ENCODE measurements at places on chromosomes 2 and 18.

DNA sequence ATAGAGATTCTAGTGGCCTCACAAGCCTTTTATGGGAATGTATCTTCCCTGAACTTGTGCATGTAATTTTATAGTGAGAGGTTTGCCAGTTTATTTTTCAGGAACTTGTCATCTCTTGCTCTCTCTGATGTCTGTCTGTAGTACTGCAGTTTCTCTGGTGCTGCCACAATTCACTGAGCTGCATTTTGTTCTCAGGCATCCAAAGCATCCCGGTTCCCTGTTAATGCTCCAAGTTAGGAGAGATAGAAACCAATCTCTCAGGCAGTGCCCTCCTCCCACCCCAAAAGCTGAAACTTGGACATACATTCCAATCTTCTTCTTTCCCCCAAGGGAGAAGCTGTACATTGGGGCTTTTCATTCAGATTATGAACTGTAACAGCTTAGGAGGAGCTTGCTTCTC lies 30.1 kb upstream of the GRB14 start:
- H3K27ac ChIP-seq: no peak overlapping the region
- H3K4me3 ChIP-seq: no peak overlapping the region
- no peaks in the 10 kb centered on the region for H3K36me3 ChIP-seq
- DNase-seq: no peak
- no peaks in the 10 kb centered on the region for H3K27me3 ChIP-seq

- H3K36me3 ChIP-seq: peaks cover 31% of the 10 kb centered on the region
- peaks cover 100% of the 10 kb centered on the region for H3K4me1 ChIP-seq
- peak overlapping the region; percentile 49 for H3K4me3 ChIP-seq
- peak overlapping the region; percentile 100 for H3K27ac ChIP-seq
These were observed 19.3 kb downstream of the GATA6 start for GRCh38 chr18:22188559-22189267.

- no peak overlapping the region for H3K27ac ChIP-seq
- H3K4me1 ChIP-seq: peaks cover 20% of the 10 kb centered on the region
- no peaks in the 10 kb centered on the region for H3K36me3 ChIP-seq
- no peak overlapping the region for H3K4me3 ChIP-seq
- H3K27me3 ChIP-seq: peaks cover 100% of the 10 kb centered on the region
- DNase-seq: no peak
These were observed 8.8 kb downstream of the EVX2 start for GRCh38 chr2:176074919-176075425.

- H3K4me1 ChIP-seq: peaks cover 63% of the 10 kb centered on the region
- H3K36me3 ChIP-seq: no peaks in the 10 kb centered on the region
- DNase-seq: no peak
- H3K4me3 ChIP-seq: no peak overlapping the region
- no peak overlapping the region for H3K27ac ChIP-seq
These were observed 24.9 kb downstream of the PELI1 start for GRCh38 chr2:64119369-64119768.

GRCh38 chr2:145653553-145653952 lies 1133.6 kb upstream of the ZEB2 start:
- H3K4me3 ChIP-seq: no peak overlapping the region
- no peaks in the 10 kb centered on the region for H3K27me3 ChIP-seq
- no peaks in the 10 kb centered on the region for H3K4me1 ChIP-seq
- no peak overlapping the region for H3K27ac ChIP-seq
- H3K36me3 ChIP-seq: no peaks in the 10 kb centered on the region

DNA sequence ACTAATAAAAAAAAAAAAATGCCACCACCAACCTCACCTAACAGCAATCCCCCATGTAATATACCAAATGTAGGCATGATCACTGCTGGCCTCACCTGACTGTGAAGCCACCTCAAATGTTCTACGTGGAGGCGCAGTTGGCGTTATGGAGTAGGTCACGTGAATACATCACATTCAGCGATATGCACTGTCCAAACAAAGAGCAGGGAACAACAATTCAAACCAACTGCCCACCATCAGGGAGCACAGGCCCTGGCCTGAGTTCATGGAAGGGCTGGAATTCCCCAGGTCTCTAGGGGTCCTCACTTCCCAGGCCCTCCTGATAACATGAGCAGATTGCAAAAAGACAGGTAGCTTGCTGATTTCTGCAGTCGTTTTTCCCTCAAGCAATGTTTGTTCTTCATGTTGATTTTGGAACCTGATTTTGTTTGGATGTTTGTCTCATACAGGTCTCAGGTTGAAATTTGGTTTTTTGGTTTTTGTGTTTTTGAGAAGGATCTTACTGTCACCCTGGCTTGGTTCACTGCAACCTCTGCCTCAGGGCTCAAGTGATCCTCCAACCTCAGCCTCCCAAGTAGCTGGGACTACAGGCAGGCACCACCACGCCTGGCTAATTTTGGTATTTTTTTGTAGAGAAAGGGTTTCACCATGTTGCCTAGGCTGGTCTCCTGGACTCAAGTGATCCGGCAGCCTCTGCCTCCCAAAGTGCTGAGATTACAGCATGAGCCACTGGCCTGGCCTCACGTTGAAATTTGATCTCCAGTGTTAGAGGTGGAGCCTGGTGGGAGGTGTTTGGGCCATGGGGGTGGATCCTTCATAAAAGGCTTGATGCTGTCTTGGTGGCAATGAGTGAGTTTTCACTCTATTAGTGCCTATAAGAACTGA lies 15.5 kb downstream of the TBC1D8 start:
- no peak for DNase-seq
- no peaks in the 10 kb centered on the region for H3K36me3 ChIP-seq
- peaks cover 46% of the 10 kb centered on the region for H3K4me1 ChIP-seq
- H3K4me3 ChIP-seq: no peak overlapping the region
- H3K27ac ChIP-seq: peak overlapping the region; percentile 27

- H3K27ac ChIP-seq: no peak overlapping the region
- peaks cover 77% of the 10 kb centered on the region for H3K27me3 ChIP-seq
- H3K4me1 ChIP-seq: peaks cover 9% of the 10 kb centered on the region
- DNase-seq: peak; percentile 56
- H3K4me3 ChIP-seq: peak overlapping the region; percentile 51
These were observed 12.3 kb upstream of the TEX51 start for GRCh38 chr2:126886211-126886915.

DNA sequence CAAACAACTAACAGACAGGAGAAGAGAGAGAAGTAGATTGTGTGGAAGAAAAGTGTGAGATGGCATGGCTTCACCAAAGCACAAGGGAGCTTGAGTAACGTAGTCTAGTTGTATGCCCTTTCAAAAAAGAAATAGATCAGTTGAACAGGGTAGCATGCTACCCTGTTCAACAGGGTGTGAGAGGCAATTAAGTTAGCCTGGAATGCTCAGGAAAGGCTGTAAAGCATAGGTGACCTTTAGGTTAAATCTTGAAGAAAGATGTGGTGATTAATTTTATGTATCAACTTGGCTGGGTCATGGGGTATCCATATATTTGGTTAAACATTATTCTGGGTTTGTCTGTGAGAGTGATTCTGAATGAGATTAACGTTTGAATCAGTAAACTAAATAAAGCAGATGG lies 61.8 kb upstream of the ZC3H15 start:
- H3K36me3 ChIP-seq: no peaks in the 10 kb centered on the region
- H3K27ac ChIP-seq: no peak overlapping the region
- H3K4me1 ChIP-seq: no peaks in the 10 kb centered on the region
- no peaks in the 10 kb centered on the region for H3K27me3 ChIP-seq
- DNase-seq: no peak

GRCh38 chr2:15142069-15142689 lies 419.0 kb downstream of the NBAS start:
- no peaks in the 10 kb centered on the region for H3K4me1 ChIP-seq
- no peak overlapping the region for H3K4me3 ChIP-seq
- no peak for DNase-seq
- no peaks in the 10 kb centered on the region for H3K27me3 ChIP-seq
- no peaks in the 10 kb centered on the region for H3K36me3 ChIP-seq

DNA sequence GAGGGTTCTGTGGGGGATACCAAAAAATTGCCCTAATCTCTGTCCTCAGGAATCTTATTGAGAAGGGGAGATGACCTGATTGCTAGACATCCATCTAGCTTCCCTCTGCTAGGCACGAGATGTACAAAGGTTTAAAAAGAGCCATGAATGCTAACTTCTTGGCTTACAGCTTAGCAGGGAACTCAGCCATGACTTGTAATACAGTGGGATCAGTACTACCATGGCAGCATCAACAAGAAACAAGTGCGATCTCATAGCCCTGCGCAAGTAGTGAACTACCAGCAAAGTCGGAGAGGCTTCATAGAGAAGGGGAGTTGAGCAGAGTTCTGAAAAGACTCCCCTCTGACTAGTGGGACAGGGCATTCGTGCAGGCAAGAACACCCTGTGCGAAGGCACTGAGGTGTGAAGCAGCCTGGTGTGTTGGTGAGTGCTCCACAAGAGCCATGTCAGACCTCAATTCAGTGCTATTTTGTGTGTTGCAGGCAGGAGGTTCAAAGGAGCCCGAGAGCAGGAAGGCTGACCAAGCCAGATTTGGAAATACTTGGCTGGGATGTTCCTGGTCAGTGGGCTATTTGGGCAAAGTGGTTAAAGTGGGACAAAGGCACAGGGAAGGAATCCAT lies 130.0 kb downstream of the FMNL2 start:
- H3K4me1 ChIP-seq: peaks cover 55% of the 10 kb centered on the region
- no peak for DNase-seq
- no peak overlapping the region for H3K4me3 ChIP-seq

DNA sequence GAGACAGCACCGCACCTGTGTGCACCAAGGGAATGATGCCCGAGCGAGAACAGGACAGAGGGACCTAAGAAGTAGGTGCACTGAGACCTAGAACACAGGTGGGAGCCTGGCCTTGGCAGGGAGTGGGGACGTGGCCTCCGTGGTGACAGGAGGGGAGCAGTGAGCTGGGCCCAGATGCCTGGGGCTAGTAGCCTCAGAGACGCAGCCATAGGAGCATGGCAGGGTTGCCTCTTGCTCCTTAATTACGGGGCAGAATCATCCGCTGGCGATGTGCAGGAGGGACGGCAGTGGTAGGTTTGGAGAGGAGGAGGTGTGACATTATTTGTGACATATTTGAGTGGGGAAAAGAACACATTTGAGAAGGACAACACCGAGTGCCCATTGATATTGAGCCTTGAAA lies 57.0 kb upstream of the HPCAL1 start:
- no peaks in the 10 kb centered on the region for H3K27me3 ChIP-seq
- no peak overlapping the region for H3K4me3 ChIP-seq
- no peak overlapping the region for H3K27ac ChIP-seq
- no peaks in the 10 kb centered on the region for H3K4me1 ChIP-seq

DNA sequence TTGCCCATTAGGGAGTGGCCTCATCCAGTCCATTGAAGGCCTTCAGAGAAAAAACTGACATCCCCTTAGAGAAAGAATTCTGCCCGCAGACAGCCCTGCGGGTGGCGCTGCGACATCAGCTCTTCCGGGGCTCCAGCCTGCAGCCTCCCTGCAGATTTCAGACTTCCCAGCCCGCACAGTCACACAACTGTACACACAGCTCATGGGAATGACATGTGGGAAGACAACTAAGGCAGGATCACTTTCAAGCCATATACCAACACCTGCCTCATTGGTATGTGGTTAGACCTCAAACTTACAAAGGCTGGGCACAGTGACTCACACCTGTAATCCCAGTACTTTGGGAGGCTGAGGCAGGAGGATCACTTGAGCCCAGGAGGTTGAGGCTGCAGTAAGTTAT lies 24.8 kb upstream of the TUBB6 start:
- H3K27ac ChIP-seq: no peak overlapping the region
- H3K36me3 ChIP-seq: no peaks in the 10 kb centered on the region
- no peak for DNase-seq
- H3K27me3 ChIP-seq: no peaks in the 10 kb centered on the region
- H3K4me3 ChIP-seq: no peak overlapping the region

GRCh38 chr2:141932261-141932660 lies 198.6 kb downstream of the LRP1B start:
- no peaks in the 10 kb centered on the region for H3K27me3 ChIP-seq
- H3K4me3 ChIP-seq: no peak overlapping the region
- H3K36me3 ChIP-seq: no peaks in the 10 kb centered on the region
- H3K27ac ChIP-seq: no peak overlapping the region

GRCh38 chr2:21552981-21553380 lies 429.2 kb downstream of the TDRD15 start:
- H3K36me3 ChIP-seq: no peaks in the 10 kb centered on the region
- H3K27me3 ChIP-seq: no peaks in the 10 kb centered on the region
- H3K4me3 ChIP-seq: no peak overlapping the region
- DNase-seq: no peak
- no peak overlapping the region for H3K27ac ChIP-seq

DNA sequence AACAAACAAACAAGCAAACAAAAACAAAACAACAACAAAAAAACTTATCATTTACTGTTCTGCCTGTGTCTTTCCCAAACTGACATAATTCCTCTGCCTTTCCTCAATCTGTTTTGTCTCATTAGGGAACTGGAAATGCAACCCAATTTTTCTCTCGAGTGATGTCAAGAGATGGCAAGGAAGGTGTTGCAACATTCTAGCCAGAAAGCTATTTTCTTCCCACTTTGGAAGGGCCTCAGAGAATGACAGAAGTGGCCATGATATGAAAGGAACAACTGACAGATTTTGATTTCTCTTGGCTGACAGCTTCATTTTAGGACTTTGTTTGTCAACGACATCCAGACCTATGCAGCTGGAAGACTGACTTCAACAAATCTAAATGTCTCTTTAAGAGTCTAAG lies 24.7 kb downstream of the RND3 start:
- peaks cover 12% of the 10 kb centered on the region for H3K4me1 ChIP-seq
- no peaks in the 10 kb centered on the region for H3K27me3 ChIP-seq
- no peak for DNase-seq

GRCh38 chr2:226308986-226309385 lies 490.6 kb downstream of the IRS1 start:
- no peaks in the 10 kb centered on the region for H3K36me3 ChIP-seq
- no peaks in the 10 kb centered on the region for H3K4me1 ChIP-seq
- no peak overlapping the region for H3K4me3 ChIP-seq

- H3K4me1 ChIP-seq: no peaks in the 10 kb centered on the region
- no peak overlapping the region for H3K4me3 ChIP-seq
These were observed 417.9 kb upstream of the GCFC2 start for GRCh38 chr2:76128622-76129021.

DNA sequence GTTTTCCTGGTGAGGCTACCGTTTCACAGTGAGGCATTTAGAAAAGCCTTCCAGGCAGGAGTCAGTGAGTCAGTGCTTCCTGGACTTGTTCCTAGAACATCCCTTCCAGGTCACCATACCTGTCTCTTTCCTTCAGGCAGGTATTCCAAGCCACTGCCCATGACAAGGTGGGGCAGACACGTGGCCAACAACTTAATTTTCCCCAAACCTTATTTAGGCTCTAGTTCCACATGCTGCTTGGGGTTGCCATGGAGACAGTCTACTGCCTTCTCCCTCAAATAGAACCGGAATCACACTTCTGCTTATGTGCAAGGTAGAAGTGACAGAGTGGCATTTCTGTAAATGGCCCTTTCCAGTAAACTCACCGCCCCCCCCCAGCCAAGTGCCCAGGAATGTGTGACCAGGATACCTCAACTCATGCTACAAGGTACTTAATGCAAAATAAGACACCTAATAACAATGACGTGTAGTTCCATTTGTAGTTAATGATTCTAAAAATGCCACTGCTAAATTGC lies 258.3 kb downstream of the PRKCE start:
- no peaks in the 10 kb centered on the region for H3K27me3 ChIP-seq
- no peak for DNase-seq
- H3K27ac ChIP-seq: no peak overlapping the region
- no peak overlapping the region for H3K4me3 ChIP-seq
- peaks cover 27% of the 10 kb centered on the region for H3K4me1 ChIP-seq
- H3K36me3 ChIP-seq: no peaks in the 10 kb centered on the region

Measured in left ventricle myocardium inferior (tissue), 1 donor.